ENCODE measurements at places on chromosomes 7 and 10.

DNA sequence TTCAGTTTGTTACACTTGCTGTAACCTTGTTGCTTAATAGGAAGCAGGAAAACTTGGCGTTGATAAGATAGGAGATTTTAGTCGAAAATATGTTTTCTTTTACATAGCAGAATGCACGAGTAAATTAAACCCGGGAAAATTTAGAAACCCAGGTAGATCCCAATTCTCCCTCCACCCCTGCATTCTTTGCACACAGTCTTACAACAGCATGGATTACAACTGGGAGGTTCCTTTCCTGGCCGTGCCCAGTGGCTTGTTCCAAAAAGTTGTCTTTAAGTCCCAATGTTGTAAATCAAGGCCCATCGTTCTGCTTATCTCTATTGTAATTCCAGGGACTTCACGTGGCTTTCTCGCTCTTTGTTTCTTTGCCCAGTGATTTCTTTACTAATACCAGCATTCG, 1.1 kb upstream of the DPY19L1 start:
- DNase-seq = no peak

DNA sequence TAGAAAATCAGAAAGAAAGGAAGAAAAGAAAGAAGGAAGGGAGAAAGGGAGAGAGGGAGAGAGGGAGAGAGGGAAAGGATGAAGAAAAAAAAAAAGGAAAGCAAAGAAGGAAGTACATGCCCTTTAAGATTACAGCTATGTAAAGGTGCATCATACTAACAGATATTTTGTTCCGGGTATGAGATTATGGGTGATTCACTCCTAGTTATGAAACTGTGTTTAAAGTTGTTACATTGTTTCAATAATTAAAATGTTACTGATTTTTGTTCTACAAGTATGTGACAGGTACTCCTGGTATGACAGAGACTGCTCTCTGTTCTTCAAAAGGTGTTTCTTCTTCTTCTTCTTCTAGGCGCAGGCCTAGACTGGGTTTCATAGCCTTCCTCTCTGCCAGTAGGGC, 808.9 kb downstream of the GRID1 start:
- no peak for DNase-seq

GRCh38 chr10:15146366-15146765, 22.1 kb downstream of the NMT2 start:
- DNase-seq = no peak

DNA sequence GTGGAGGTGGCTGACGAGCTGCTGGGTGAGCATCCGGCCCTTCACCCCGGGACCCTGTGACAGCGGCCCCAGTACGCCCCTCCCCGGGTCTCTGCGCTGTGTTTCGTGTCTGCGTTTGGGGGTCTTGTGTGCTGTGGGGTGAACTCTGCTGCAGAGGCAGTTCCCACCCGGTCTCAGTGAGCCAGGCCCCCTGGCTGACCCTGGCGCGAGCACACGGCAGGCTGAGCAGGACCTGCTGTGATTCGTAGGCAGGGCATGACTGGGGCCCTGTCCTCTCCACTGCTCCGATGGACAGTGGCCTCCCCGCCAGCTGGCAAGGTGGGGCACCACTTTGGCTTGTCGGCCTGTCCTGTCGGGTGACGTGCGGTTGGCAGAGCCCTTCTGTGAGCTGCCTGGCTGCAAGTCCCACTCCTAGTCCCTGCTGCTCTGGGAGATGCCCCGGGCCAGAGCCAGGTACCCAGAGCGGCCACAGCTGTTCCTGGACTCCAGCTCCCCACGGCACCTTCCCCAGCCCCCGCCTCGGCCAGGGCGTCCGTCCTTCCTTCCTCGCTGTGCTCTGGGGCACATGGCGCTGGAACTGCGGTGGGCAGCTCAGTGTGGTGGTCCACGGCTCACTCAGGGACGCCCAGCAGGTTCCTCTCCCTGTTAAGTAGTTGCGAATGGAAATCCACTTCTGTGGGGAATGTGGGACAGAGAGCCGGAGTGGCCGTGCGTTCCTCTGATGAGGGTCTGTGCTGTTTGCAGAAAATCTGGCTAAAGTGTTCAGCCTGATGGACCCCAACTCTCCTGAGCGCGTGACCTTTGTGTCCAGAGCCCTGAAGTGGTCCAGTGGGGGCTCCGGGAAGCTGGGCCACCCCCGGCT, 10.5 kb downstream of the GET4 start:
- DNase-seq = no peak

GRCh38 chr7:132709971-132710567, 133.8 kb upstream of the PLXNA4 start:
- DNase-seq = peak; percentile 27

DNA sequence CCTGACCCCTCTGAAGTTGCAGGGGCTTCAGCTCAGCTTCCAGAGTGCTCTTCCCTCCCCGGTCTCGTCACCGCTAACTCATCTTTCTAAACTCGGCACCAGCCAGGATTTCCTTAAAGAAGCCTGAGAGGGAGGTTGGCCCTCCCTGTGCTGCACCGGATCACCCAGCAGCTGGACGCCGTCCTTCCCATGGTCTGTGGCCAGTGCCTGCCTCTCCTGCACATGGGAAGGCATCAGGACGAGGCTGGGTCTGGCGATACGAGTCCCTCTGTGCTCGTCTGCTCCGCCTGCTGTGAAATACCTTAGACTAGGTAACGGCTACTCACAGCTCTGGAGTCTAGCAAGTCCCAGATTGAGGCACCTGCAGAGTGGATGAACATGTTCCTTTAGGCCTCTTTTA, 179.1 kb downstream of the ZMYND11 start:
- no peak for DNase-seq

DNA sequence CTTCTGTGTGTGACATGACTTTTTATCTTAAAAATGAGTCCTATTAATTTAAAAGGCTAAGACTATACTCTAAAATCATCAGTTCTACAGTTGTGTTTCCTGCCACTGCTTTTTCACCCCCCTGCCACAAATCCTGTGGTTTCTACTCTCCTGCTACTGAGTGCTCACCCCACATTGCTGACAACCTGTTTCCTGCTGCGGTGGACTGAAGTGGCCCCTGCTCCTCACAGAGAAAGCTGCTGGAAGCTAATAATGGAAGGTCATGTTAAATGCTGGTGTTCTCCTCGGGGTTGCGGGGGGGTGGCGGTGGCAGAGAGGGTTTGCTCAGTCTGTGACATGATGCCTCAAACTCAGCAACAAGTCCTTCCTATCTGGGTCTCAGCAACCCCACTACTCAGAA, 113.2 kb upstream of the INHBA start:
- no peak for DNase-seq

DNA sequence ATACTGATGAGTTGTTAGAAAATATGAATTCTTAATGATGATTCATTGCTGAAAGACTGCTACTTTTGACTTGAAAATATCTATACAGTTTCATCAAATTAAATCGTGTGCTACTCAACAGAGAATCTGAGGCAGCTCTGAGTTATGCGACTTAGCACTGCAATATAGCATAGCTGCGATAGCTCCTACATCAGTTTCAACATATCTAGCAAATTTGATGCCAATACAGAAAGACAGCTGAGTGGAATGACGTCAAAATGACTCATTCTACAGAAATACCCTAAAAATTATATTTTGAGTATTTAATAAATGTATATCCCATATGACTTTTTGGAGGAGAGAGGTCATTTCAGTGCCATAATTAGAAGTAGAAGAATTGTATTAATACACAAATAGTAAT, 1.1 kb upstream of the TARP start:
- no peak for DNase-seq

- DNase-seq = peak; percentile 41
Observed at GRCh38 chr7:137977173-137977572, 24.7 kb downstream of the CREB3L2 start.

DNA sequence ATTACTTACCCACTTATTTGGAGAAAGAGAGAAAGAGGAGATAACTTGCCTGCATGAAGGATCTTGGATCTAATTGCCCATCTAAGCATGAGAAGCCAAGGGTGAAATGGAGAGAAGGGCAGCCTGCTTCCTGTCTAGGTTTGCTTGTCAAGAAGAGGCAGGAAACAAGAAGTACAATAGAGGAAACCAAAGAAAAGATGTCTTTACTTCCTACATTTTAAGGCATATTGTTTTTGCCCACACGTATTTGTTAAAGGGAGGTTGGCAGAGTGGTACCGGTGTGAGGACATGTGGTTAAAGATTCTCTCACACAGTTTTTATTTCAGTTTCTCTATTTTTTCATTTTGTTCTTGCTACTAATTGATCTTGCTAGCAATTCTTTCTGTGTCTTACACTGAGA, 6.0 kb upstream of the TAS2R38 start:
- DNase-seq = no peak

DNA sequence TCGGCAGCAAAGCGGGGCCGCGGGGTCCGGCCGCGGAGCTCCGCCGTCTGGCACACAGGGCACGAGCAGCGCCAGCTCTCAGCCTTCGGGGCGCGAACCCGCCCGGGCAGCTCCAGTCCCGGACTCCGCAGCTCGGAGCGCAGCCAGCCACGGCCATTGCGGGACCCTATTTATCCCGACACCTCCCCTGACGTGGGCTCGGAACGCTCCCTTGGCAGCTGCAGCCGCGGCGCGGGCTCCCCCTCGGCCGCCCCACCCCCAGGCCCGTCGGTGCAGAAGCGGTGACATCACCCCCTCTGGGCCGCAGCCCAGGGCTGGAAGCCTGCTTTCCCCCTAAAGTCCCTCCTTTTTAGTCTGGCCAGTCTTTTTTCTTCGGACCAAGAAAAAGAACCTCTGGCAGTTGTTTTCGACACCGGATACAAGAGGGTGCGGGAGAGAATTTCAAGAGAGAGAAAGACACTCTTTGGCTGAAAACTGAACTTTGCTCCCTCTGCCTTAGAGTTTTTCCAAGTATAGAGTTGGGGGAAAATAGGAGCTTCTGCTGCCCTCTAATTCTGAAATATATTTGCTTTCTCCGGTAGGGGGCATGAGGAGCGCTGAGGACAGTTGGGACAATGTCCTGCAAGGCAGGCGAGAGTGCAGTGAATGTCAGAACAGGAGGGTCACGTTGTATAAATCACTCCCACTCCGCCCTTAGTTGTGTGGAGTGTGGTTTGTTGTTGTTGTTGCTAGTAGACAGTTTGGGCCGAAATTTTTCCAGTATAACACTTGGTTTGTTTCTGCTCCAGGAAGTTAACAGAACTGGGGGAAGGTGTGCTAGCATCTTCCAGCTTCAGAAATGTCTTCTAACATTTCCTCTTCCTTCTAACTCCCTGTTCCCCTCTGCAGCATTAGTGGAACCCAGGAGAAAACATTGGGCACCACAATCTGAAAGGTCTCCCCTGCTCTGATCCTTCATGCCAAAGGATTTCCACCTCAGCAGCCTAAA, at the start of gene SFRP4:
SFRP4 (minus strand) TSS at position 145 of the 988 bp plus-strand sequence. CDS start 280 bp downstream, outside the sequence.
- DNase-seq = peak; percentile 60

DNA sequence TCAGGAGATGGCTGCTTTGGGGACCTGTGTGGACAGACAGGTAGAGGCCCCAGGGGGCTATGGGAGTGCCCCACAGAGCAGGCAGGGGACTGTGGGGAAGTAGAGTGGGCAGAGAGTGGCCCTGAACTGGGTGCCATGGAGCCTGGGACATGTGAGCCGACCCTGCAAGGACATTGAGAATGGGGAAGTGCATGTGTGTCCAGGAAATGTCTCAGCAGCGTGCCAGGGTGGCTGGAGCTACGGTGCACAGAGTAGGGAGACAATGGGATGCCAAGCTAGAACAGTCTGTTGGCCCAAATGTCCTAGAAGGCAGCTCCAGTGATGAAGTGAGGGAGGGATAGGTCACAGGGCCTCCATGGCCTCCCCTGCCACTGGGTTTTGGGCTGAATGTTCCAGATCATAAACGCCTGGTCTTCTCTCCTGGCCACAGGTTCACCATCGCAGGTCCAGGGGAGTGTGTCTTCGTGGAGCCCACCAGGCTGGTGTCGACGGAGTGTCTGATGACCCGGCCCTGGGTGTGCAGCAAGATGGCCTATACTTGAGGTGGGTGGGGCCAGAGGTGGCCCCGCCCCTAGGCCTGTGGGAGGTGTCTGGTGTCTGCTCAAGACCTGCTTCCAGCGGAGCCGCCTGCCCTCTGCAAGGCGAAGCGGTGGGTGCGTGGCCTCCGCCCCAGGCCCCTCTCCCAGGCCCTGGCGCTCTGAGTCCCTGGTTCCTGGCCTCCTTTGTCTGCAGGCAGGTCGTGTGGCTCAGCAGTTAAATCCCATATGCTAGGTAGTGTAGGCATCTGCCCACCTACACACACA, 20.5 kb downstream of the CLEC2L start:
- no peak for DNase-seq

GRCh38 chr10:76921383-76922010, 716.1 kb downstream of the KCNMA1 start:
- no peak for DNase-seq

DNA sequence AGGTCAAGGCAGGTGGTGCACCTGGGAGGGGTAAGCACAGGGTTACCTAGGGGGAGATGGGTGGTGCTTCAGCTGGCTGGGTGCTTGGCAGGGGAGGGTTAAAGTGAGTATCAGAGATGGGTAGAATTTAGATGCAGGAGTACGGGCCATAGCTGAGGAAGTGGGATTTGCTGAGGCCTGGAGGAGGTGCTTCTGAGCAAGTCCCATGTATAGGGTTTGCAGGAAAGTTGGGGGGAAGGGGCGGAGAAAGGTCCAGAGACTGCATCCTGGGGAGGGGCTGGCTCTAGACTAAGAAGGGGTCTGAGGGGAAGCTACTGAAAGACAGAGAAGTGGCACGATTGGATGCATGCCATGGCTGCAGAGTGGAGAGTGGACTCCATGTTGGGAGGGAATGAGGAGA, 281.6 kb upstream of the ZNF32 start:
- DNase-seq = no peak

GRCh38 chr10:118832241-118832651, 77.5 kb upstream of the CACUL1 start:
- DNase-seq = peak; percentile 64

GRCh38 chr7:87885018-87885417, 8.7 kb downstream of the DBF4 start:
- DNase-seq = no peak

GRCh38 chr7:131745390-131746248, 189.2 kb upstream of the PODXL start:
- DNase-seq = peak; percentile 53

- DNase-seq = no peak
Observed at GRCh38 chr7:126605056-126605455, 647.7 kb downstream of the GRM8 start.

DNA sequence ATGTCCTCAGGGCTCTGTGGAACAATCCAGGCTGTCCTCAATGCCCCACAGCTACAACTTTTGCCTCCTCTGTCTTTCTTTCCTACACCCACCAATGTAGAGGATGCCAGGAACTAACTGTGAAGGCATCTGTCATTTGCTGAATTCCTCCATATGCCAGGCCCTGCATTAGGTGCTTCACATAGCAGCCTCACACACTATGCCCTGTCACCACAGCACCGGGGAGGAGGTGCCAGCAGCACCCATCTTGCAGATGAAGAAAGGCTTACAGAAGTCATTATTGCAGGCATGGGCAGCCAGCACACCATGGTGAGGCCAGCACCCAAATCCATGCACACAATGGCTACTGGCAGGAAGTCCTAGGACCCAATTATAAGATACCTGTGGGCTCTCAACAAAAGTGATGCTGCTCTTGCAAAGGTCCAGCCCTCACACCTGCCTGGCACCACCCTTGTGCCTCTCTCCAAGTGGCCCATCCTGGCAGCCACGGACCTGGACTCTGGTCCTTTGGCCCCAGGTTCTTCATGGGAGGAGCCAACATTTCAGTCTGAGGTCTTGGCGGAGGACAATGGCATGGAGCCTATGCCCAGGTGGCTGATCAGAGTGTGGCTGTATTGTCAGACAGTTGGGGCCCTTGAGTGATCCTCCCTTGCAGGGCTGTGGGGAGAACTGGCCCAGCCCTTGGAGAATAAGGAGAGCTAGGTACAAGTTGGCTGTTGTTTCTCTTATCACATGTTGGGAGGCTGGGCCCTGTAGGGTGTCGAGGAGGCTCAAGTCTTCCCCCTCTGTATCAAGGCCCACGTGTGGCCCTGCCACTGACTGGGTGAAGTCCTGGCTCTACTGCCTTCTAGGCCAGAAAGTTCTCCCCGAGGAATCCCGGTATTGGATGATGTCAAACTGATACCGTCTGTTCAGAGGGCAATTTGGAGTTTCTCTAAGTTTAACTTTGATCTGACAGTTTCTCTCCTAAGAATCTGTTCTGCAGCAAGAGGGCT, 14.4 kb upstream of the MYL7 start:
- no peak for DNase-seq

All from AG08395 (cell line).